Activated CD8-positive, alpha-beta T cell treated with anti-CD3 and anti-CD28 coated beads for 36 hours (primary cell): ENCODE measurements at places on chromosomes 16 and 17.

GRCh38 chr16:53773150-53773846, 69.3 kb downstream of the FTO start:
- peak; percentile 10 for DNase-seq

DNA sequence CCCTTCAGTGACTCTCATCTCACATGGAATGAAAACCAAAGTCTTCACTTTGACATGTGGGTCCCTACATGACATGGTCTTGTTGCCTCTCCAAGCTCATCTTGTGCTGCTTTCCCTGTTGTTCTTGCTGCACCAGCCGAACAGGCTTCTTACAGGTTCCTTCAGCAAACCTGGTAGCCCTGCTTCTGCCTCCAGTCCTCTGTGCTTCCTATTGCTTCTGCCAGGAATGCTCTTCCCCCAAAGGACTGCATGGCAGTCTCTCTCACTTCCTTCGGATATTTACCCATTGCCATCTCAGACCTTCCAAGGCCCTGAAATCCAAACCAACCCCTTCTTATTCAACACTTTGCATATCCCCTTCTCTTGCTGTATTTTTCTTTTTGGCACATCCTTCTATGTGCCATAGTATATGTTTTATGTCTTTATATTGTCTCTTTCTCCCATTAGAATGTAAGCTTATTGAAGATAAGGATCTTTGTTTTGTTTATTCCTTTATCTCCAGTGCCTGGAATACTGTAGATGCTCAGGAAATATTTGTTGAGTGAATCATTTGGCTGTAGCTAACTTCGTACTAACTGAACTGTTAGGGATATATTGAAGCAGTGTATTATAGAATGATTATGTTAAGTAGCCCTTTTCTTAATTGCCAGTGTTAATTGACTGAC, 57.9 kb upstream of the SLC12A3 start:
- DNase-seq: no peak

GRCh38 chr17:38322156-38322779, 21.5 kb downstream of the GPR179 start:
- DNase-seq: peak; percentile 83

DNA sequence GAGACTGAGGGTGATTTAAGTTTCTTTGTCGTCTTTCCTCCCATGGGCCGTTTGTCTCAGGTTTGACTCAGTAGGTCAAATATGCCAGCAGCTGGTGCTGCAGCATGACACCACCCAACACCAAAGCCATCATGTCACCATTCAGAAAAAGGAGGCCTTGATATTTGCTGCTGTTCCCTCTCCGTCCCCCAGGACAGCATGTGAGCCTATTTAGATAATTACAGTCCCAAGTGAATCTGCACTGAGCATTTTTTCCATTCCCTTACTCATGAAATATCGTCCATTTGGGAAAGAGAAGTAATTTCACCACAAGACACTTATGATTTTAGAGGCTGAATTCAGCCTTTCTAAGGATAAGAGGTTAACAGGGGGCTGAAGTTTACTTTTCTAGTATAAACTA, 62.2 kb upstream of the ADORA2B start:
- DNase-seq: no peak

DNA sequence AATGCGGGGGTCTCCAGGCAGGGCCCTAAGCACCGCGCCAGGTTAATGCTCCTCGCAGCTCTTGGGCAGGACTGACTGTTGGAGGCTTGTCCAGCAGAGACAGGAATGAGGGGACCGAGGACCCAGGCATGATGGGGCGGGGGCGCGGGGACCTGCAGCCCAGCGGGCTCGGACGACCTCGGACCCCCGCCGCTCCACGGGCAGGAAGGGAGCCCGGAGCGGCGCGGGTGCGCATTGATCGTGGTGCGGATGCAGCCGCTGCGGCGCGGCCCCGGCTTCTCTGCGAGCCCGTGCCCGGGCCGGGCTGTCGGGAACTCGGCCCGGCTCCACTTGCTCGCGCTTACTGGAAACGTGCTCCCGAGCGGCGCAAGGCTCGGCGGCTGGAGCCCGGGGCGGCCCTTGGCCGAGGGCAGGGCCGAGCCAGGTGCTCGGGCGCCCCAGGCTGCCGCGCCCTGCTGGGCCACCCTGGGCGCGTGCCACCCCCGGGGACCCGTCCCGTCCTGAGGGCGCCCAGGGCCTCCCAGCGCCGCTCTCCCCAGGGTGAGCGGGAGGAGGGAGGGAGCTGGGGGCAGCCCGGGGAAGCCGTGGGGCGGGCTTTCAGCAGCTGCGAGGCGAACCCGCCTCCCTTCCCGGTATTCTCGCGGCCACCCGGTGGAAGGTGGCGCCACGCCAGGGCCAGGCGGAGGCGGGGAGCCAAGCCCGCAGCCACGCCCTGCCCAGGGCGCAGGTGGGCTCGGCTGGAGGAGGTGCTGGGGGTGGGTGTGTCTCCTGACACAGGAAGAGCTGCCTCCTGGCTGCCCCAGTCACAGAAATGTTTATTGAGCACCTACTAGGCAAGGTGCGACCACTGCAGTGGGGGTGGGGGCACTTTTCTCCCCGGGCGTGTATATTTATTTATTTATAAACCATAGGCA, 45.9 kb downstream of the SOCS3 start:
- DNase-seq: peak; percentile 81

DNA sequence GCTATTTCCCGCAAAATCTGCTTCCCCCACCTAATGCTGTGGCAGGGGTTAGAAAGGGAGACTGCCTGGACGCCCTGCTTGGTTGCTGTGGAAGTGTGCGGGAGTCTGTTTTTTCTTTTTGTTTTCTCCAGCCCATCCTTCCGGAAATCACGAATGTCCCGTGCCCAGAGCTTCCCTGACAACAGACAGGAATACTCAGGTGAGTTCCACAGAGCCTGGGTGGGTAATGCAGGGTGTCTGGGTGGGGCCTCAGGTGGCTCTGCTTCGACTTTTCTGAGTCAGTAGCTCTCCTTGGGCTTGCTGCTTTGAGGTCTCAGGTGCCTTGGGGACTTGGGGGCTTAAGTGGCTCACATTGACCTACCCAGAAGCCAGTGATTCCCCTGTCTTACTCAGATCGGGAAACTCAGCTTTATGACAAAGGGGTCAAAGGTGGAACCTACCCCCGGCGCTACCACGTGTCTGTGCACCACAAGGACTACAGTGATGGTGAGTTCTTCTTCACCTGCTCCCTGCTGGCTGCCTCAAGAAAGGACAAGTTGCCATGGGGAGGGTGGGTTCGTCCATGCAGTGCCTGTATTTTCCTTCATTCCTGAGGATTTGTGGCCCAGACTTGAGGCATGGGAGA, 11.4 kb downstream of the LIMD2 start:
- DNase-seq: peak; percentile 48

DNA sequence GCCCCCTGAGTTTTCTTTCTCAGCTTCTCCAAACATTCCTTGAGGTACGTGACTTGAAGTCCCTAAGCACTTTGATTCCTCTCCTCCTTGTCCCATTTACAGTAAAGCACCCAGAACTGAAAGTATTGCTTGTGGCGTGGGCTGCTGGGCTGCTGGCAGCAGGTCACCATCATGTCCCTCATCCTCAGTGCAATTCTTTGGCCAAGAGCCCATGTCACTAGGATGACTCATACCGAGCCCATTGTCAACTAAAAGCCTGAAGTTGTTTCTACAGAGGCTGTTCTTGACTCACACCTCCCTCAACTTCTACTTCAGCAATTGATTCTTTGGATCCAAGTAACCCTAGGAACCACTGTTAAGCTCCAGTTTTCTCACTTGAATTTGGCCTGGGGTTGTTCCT, 54.3 kb downstream of the KPNA2 start:
- DNase-seq: peak; percentile 49

DNA sequence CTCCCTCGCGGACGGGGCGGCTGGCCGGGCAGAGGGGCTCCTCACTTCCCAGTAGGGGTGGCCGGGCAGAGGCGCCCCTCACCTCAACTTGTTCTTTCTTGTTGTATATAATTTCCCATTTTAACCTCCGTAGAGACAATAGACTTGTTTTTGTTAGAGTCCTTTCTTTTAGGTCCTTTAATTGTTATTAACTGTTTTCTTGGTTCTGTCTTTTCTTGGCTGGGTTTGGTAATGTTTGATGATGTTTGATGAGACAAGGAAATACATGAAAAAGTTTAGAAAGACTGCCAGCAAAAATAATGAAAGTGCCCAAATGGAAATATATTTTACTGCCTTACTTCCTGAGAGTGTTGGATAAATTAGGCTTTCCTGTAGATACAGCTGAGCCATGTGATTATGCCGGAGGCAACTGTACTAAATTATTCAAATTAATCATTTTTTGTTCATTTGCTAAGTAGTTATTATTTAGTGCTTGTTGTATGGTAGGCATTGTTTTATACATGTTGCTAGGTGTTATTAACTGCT, 30.9 kb downstream of the PRPSAP2 start:
- DNase-seq: no peak

DNA sequence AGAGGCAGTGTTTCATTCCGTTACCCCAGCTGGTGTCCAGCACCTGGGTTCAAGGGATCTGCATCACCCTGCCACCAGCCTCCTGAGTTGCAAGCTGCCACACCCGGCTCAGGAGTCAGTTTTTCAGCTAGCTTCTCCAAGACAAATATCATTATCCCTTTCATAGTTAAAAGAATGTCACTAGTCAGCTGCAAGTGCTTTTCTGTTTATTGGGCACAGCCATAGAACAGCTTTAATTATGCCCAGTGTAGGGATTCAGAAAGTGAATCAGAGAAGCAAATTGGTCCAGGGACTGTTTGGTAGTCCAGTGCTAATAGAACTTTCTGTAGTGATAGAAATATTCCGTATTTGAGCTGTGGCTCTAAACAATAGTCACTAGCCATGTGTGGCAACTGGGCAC, 2.9 kb upstream of the AOC3 start:
- no peak for DNase-seq

- DNase-seq: no peak
Measured at GRCh38 chr16:54266363-54266955, 20.1 kb downstream of the IRX3 start.
